ENCODE measurements at places on chromosomes 16 and 17. TPM values are rescaled to one million over a fixed set of nuclear protein-coding genes. Genes with fewer than 3 reads are reported as not detected.
A peak's percentile ranks its signal among the peaks of the same experiment; 100 is the strongest.

- DNase-seq = no peak
These were observed 57.9 kb downstream of the HS3ST2 start for GRCh38 chr16:22871861-22872260.

DNA sequence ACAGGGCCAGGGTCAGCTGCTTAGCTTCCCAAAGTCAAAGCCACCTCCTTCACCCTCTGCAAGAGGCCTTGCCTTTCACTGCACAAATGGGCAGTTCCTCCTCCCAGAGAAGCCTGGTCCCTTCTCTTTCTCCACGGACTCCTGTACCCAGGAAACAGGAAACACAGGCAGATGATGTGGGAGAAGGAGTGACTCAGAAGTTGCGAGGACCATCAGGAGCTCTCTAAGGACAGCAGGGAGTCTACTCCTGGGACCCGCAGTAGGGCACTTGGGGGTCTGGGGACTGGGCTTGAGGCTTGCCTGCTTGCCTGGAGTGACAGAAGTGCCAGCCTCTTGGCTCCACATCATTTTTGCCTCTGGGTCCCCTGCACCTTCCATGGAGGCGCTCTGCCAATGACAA is 47.4 kb upstream of the KSR1 start:
- no peak for DNase-seq

- DNase-seq = peak; percentile 89
These were observed 528 bp downstream of the PER1 start for GRCh38 chr17:8151641-8152111.

- DNase-seq = no peak
These were observed 82.7 kb downstream of the MAP2K6 start for GRCh38 chr17:69497161-69497560.

GRCh38 chr16:21568502-21569189 is 30.7 kb upstream of the METTL9 start:
- DNase-seq = no peak

GRCh38 chr16:924063-924462 is 46.7 kb downstream of the LMF1 start:
- no peak for DNase-seq

DNA sequence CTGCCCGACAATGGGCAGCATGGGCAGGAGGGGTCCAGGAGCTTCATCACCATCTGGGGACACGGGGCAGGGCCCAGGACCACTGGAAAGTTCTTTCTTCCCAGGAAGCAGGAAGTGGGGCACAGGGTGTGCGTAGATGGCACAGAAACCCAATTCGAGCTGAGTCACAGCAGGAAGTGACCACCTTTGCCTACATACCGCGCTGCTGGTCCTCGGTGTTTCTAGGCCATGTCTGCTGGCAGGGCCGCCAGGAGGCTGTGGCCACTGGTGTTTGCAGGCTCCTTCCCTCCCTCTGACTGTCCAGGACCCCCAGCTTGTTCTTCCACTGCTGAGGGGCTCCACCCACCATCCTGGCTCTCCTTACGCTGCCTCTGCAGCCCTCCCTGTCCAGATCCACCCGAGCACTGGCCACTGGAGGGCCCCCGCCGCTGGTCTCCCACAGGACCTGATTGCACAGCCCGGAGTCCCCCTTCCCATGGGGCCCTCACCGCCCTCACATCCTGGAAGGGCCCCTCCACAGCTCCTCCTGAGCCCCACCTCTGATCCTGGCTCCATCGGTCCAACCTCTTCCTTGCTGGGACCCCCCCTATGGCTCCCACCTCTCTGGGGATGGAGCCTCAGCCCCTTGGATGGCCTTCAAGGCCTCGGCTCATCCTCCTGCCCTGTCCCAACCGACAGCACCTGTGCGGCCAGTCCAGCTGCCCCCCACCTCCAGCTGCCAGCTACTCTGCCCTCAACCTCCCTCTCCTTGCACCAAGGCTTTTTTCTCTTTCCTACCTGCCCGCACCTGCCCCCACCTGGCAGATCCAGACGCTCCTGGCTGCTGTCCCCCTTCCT is 14.5 kb upstream of the RASD1 start:
- DNase-seq = no peak

DNA sequence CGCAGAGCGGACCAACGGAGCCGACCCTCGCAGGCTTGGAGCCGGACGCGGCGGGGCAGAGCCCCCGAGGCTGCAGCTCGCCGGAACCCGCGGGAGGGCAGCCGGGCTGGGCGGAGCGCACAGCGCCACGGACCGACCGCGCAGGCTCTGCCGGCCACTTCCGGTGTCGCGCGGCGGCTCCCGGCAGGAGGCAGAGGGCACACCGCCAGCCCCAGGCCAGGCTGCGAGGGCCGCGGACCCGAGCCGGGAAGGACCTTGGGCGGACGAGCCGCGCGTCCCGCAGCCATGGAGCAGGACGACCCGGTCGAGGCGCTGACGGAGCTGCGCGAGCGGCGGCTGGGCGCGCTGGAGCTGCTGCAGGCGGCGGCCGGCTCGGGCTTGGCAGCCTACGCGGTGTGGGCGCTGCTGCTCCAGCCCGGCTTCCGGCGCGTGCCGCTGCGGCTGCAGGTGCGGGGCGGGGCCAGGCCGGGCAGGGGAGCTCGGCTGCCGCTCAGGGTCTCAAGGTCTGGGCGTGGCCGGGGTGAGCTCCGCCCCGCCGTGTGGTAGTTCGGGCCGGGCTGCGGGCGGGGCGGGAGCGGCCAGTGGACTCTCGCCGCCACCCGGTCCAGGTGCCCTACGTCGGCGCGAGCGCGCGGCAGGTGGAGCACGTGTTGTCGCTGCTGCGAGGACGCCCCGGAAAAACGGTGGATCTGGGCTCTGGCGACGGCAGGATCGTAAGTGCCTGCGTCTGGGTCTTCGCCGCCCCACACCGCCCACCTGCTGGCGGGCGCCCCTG is at the start of gene ANTKMT:
Gene ANTKMT, plus strand, starts transcription at position 157 of the 775 bp plus-strand sequence. Its CDS starts 129 bp downstream, at position 286.
- DNase-seq = peak; percentile 81

GRCh38 chr16:57609541-57610401 is 18.7 kb upstream of the ADGRG1 start:
- DNase-seq = no peak

GRCh38 chr17:61203671-61204131 is 195.9 kb upstream of the TBX2 start:
- no peak for DNase-seq

- DNase-seq = no peak
These were observed 9.6 kb upstream of the SPN start for GRCh38 chr16:29653471-29653870.

The MMP28 gene
- 4.5 TPM for polyA plus RNA-seq

GRCh38 chr17:74890554-74890953 is 2.9 kb downstream of the FADS6 start:
- DNase-seq = no peak

DNA sequence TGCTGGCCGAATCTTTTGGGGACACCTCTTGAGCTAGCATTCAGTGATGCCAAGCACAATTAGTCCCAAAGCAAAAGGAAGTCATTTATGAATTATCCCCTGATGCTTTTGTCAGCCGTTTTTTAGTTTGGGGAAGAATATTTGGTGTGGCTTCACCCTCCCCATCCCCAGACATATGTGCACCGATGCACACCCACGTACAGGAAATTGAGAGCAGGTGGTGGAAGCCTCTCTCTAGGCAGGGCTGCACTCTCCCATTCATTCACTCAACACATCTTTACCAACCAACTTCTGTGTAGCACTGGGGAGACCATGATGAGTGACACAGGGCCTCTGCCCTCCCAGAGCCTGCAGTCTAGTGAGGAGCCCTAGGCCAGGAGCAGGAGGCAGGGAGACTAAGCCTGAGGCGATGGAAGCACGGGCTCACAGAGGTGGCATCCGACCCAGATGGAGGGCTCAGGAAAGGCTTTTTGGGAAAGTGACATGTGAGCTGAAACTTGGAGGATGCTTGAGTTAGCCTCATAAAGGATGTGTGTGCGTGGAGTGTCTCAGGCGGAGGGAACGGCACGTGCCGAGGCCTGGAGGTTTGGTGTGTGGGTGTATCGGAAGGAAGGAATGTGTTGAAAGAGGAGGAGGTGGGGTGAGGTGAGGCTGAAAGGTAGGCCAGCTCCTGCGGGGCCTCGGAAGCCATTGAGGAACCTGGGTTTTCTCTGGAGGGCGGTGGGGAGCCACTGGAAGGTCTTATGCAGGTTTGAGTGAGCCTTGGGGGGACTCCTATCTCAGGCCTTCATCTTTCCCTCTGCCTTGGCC is 43.8 kb downstream of the PSME3IP1 start:
- no peak for DNase-seq

- no peak for DNase-seq
These were observed 49.2 kb downstream of the MYH11 start for GRCh38 chr16:15807603-15808009.

The CCL8 gene
- polyA plus RNA-seq = 0.46 TPM

DNA sequence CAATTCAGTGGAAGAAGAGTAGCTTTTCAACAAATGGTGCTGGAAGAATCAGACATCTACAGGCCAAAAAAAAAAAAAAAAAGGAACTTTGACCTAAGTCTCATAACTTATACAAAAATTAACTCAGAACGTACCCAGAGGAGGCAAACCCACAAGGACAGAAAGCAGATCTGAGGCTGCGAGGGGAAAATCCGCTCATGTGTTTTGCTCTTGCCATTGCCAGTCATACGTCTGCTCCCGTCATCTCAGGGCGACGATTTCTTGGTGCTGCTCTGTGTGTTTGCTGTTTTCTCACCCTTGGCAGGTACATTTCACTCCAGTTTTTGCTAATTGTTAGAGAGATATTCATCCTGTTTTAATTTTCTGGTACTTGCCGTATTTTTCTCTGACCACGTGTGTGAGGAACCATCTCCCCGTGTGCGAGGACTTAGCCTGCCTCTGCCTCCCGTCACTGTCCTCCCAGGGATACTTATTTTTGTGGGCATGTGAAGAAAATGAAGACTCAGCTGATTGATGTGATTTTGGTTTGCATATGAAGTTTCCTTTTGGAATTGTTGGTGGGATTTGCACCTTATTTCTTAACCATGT is 33.4 kb upstream of the ACSF3 start:
- DNase-seq = no peak

DNA sequence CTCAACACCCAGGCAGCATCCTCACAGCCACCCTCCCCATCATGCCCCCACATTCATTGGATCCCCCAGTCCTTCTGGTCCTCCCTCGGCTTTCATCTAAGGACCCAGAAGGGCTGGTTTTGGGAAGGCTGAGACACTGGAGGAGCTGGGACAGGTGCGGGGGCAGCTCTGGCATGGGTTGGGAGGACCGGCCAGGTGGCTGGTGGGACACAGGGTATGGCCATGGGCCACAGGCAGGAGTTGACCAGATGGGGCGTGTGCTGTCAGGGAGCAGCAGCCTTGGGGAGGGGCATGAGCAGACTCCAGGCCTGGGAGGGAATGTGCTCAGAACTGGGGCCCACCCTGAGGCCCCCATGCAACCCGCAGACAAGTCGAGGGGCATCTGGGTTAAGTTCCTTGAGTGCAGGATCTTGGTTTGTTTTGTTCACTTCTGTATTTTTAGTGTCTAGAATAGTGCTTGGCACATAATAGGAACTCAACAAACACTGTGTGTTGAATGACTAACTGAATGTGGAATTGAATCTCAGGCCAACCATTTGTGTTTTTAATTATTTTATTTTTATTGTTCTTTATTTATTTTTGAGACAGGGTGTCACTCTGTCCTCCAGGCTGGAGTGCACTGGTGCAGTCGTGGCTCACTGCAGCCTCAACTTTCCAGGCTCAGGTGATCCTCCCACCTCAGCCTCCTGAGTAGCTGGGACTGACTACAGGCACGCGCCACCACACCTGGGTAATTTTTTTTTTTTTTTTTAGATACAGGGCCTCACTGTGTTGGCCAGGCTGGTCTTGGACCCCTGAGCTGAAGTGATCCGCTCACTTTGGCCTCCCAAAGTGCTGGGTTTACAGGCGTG is 5.6 kb downstream of the P2RX1 start:
- DNase-seq = no peak

- DNase-seq = no peak
These were observed 45.9 kb upstream of the GNAO1 start for GRCh38 chr16:56145369-56145768.

DNA sequence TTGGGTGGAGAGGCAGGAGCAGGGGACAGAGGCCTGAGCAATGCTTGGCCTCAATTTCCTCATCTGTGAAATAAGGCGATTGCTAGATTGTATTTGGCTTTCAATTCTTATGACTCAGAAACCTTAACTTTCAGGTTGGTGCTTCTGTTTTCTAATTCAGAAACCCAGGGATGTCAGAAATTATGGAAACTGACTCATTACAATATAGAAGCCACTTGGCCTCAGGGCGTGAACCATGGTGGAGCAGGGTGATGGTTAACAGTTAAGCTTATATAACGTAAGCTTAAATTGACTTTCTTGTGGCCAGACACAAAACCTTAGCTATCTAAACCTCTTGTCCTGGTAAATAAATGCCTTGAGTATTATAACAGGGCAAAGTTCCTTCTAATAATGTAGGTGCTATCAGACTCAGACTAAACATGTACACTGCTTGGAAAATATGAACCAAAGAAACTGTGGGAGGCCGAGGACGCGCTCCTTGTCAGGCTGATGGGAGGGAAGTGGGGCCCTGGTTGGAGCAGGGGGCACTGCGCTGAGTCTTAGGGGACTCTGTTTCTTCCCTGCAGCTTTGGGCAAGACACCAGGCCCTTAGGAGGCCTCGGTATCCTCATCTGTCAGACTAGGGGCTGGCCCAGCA is 17.1 kb upstream of the SREBF1 start:
- no peak for DNase-seq

DNA sequence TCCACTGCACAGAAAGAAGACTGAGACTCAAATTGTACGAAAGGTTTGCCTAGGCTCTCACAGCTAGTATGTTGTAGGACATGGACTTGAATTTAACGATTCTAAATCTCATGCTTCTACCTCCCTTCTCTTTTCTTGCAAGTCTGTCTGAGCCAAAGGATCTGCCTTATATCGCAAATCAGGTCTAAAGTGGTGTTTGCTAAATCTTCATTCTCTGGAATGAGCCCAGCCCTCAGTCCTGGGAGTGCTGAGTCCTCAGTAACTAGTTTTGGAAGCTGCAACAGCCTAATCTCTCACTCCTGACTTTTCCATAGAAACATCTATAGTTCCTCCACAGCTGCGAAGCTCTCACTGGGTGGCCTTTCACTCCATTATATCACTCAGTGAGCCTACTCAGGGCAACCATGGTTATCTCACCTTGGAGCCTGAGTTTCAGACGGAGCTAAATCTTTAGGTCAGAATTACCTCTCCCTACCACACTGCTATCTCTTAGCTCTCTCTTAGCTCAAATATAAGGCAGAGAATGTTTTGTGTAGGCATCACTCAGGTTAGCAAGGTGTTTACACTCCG is 575.5 kb upstream of the C16orf82 start:
- no peak for DNase-seq

GRCh38 chr16:84559311-84559932 is 55.0 kb upstream of the MEAK7 start:
- DNase-seq = no peak

The MPO gene
- 11.4 TPM for polyA plus RNA-seq

DNA sequence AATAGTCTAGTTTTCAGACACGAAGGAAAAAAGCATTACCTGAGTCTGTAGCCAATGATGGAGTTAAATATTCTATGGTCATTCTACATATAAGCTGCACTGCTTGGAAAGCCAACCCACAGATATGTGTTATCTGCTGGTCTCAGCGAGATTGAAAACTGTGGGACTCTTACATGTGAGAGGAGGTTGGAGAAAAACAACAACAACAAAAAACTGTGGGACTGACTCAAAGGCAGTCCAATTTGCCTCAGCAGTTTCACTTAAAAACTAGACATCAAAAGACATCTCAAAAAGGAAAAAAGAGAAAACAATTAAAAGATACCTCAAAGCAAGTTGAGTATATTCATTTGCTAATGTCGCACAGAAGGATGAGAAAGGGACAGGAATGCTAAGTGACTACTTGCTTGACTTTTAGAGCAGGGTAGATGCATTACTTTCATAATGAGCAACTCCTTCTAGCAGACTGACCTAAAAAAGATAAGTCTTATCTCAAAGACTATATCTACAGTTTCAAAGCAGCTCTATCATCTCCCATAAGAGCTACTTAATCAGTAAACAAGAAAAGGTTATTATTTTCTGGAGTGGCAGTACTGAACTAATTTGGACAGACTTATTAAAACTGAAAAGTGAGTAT is 35.5 kb upstream of the ITGA2B start:
- DNase-seq = no peak

The RPL23 gene
- polyA plus RNA-seq = 2,574 TPM

The GP2 gene
- not detected for polyA plus RNA-seq
